Ovary (tissue), 10 donors: ENCODE measurements at places on chromosomes 3 and 15.

DNA sequence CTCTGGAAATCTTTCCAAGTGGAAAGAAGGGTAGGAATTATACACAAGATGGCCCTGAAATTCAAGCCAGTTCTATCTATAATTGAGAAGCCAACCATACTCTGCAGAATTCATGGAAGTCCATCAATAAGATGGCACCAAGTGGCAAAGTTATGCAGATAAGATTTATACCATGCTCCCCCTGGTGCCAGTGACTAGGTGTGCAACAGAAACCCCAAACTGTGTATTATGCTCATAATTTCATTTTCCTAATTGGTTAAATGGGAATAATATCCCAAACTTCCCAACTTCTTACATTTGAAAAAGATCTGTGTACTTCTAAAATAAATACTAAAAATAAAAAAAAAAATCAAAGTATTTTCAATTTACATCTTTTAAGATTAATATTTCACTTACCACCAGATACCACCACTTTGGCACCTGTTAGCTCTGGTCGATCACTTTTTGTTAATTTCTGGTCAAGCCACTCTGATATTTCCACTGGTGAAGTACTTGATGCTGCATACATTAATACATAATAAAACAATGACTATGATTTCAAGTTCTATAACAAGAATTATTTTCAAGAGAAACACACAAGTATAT is 25.9 kb downstream of the ETFA start:
- DNase-seq: no peak

DNA sequence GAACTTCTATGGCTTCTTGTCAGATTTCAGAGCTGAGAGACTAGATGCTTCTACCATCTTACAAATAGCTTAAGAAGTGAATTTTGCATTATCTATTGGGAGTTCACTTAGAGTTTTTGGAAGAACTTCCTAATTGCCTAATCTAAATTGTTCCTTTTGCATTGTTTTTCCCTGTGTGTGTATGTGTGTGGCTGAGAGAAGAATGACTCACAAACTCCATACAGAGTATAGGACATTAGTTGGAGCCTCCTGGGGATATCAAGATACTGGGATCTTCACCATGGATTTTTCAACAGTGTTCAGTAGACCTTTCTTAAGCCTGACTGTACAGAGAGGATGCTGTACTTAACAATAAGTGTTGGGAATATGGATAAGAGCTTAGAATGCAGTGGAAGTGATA is 10.9 kb downstream of the TLNRD1 start:
- DNase-seq: no peak

- DNase-seq: no peak
Observed at GRCh38 chr15:75577401-75578172, 1.5 kb downstream of the PTPN9 start.

GRCh38 chr15:83119968-83120581 is 12.6 kb downstream of the TM6SF1 start:
- no peak for DNase-seq

- no peak for DNase-seq
Observed at GRCh38 chr15:65336493-65337435, 32.3 kb downstream of the RNU5B-1 start.

- no peak for DNase-seq
Observed at GRCh38 chr3:71695000-71695482, 30.2 kb downstream of the EIF4E3 start.

- DNase-seq: no peak
Observed at GRCh38 chr3:15382405-15382923, 44.9 kb downstream of the METTL6 start.

DNA sequence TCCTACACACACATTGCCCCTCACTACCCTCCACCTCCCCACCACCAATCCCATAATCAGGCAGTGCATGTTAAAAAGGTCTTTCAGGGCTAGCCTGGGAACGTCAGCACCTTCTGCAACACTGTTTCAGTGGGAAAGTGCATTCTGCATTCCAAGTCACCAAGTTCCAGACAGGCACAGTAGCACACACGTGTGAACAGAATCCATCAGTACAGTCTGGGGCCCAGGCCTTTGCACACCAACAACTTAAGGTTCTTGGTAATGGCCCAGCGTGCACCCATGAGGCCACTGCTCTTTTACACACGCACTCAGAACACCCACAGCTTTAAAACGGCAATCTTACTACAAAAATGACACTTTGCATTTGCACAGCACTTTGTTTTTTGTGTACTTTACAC is 1.2 kb downstream of the ANXA2 start:
- DNase-seq: no peak

- no peak for DNase-seq
Observed at GRCh38 chr3:99777708-99778107, 40.0 kb upstream of the CMSS1 start.

- DNase-seq: no peak
Observed at GRCh38 chr3:58999134-58999773, 50.6 kb downstream of the CFAP20DC start.

DNA sequence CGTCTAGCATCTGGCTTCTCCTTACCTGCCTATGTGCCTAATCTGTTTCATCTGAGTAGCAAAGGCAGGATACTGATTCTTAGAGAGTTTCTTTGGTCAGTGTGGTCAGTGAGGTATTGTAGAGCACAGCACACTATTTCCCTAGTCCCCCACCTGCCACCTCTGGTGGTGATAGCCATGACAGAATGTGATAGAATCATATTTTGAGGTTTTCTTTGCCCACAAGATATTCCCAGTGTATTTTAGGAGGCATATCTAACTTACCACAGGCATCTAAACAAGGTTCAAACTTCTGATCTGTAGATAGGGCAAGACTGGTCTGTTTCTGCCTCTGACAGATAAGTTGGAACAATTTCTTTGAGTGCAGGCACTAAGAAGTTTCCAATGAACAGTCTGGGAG is 188.0 kb downstream of the SOX2 start:
- no peak for DNase-seq

GRCh38 chr3:52535411-52536111 is 844 bp upstream of the UQCC5 start:
- DNase-seq: peak; percentile 31

DNA sequence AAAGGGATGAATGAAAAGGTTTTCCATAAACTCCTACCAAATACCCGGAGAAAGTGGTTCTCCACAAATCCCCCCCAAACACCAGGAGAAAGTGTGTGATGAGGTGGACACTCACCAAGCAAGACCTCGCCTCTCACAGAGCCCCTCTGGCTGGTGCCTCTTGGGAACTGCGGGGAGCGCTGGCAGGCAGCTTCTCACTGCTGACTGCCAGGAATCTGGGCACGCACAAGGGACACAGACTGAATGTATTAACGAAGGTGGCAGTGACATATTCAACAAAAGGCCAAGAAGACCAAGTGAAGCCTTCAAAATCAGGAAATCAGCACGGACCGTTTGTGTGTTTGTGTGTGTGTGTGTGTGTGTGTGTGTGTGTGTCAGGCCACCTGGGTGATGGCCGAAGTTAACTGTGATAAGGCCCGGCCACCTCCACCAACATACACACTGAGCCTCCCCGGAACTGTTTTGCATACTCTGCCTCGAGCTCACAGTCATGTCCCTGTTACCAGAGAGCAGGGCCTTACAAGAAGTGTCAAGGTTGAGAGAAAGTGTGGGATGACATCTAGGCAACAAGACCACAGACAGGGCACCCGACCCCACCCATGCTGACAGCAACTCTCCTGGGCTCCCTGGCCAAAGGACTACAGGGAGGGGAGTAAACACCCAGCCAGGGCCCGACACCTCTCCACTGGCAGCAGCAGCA is 18.0 kb downstream of the ATP10A start:
- DNase-seq: no peak

- no peak for DNase-seq
Observed at GRCh38 chr3:174101244-174101643, 703.7 kb downstream of the NLGN1 start.

- DNase-seq: no peak
Observed at GRCh38 chr15:77826006-77826695, 193.4 kb upstream of the LINGO1 start.

- no peak for DNase-seq
Observed at GRCh38 chr3:113914646-113915045, 33.2 kb upstream of the ZDHHC23 start.

DNA sequence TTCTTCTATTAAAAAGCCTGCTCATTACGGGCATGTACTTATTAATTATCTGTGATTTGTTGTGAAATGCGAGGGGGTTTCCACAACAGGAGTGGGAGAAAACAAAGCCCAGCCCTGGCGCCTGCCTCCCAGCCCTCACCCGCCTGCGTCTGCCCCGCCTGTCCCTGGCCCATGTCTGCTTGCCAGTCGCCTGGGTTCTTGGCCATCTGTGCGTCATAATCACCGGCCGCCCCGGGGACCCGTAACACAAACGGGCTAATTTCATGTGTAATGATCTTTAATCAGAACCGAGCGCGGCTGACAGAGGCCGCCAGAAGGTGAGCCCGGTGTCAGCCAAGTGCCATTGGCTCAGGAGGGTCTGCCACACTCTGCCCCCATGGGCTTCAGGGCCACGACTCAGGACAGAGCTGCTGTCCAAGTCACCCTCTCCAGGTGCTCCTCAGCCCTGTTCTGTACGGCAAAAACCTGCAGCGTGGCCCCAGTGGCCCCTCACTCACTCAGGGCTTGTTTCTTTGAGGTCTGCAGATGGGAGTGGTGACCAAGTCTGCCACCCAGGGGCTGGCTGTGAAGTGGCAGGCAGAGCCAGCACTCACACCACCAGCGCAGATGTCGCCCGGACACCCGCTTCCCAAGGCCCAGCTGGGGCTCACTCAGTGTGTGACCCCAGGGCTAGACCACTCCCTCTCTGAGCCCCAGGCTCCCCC is 28.8 kb upstream of the TMEM115 start:
- no peak for DNase-seq

DNA sequence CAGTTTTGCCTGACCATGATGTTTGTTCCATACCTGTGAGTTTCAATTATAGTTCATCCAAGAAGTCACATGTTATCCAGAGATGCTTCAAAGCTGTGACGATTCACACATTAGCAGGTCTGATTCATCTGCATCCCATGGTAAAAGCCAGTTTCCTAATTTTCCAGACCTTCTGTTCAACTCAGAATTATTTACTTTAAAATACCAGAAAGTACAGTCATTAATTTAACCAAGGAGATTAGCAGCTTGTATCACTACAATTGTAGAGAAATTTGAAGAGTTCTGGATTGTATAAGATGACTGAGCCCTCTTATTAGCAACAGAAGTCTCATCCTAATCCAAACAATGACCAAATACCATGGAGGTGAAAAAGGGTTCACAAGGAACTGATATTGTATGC is 76.1 kb upstream of the THBS1 start:
- no peak for DNase-seq

DNA sequence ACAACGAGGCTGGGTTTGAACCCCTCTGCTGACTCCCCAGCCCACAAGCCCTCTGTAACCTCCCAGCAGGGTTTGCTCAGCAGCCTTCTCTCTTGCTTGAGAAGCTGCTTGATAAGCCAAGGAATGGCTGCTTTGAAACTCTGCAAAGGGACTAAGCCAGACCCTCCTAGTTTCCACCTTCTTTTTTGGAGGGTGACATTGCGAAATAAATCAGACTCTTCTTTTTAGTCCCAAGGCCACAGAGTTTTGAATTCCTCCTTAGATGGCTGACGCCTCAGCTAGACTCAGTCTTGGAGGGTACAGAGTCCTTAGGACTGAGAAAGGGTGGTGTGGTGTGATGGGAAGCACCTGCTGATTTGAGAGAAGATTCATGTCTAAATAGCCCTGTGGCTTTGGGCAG is 1.2 kb downstream of the TGM4 start:
- DNase-seq: no peak

DNA sequence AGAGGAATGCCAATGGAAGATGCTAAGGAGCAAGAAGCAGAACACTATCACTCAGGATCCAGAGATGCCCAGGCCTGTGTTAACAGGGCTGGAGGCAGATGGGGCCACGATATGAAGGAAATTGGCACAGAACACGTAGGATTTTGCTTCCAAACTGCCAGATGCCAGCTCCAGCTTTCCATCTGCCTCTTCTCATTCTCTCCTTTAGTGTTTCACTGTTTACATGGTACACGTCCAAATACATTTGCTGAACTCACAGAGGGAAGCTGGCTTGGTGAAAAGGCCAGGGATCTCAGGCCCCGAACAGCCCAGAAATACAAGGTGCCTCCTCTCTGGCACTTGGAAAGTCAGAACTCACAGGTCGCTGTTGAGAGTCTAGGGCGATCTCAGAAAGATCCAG is 187.0 kb downstream of the NTRK3 start:
- no peak for DNase-seq

GRCh38 chr15:100175406-100176114 is 166.2 kb downstream of the ADAMTS17 start:
- no peak for DNase-seq

DNA sequence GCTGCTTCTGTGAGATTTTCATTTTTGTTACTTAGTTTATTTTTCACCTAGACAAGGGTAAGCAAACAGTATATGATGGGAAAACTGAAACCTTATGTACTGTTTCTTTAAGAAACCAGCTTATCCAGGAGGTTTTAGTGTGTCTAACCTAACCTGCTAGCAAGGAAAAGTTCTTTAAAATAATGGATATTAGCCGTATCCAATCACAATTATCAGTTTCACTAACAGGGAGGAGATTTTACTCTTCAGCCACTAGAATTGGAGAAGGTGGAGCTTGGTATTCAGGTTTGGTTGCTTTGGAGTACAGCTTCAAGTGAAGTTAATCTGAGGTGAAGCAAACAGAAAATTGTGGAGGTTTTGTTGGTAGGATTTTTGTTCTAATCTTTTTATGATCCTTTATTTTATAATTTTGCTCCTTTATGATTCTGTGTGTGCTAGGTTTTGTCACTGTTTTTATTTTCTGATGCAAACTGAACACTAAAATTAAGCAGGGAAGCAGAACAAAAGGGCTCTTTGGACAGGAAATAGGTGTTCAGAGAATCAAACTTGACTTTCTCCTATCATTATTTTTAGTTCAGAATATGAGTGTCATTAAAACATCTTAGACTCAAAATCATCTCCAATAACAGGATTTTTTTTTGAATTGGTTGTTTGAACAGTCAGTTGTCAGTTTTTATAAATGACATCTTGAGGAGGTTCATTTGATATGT is 13.0 kb downstream of the ZFAND6 start:
- no peak for DNase-seq

GRCh38 chr3:43288850-43289249 is 2.5 kb downstream of the SNRK start:
- no peak for DNase-seq

DNA sequence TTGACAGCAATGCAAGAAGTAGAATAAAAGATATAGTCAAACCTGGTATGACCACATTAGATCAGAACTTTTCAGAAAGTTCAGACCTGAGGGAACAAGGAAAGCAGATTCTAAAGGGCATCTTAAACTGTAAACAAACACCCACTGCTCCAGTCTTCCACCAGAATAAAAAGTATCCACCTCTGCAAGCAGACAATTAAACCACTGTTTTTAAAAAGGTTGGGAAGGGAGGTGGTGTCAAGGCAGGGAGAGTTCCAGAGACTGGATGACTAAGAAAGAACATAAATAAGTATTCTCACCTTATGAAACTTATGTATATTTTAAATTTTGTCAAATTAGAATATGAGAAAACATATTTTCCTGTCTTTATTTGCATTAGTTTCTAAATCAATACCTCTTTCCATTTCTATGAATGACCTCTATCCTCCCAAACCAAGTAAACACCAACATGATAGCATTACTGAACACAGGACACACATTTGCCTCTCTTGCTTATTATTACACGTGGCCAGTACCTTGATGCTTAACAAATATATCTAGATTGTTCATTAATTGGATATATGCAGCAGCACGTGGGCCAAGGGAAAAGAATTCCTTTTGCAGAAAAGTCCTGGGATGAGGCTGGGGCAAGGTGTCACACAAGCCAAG is 31.6 kb downstream of the PIK3CB start:
- no peak for DNase-seq
